ENCODE measurements at places on chromosomes 7 and 10. TPM values are rescaled to one million over a fixed set of nuclear protein-coding genes. Genes with fewer than 3 reads are reported as not detected.

ETV1 gene
- 6.6 TPM for total RNA-seq

DNA sequence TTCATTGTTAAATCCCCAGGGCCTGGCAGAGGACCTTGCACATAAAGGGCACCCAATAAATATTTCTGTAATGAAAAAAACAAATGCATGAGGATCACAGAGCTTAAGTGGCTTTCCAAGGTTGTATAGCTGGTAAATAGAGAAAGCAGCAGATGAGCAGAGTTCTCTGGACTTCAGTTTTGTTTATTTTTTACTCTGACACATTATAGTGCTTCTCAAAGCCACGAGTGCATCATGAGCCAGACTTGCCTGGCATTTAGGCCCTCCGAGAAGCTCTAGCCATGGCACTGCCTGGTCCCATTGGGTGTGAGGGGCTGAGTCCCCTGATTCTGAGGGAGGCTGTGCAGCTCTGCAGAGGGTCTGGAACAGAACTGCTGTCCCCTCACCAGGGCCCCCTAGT, 87.2 kb upstream of the ZNF32 start:
- peak; percentile 27 for DNase-seq
- H3K4me3 ChIP-seq = no peak overlapping the region
- no peaks in the 10 kb centered on the region for H3K27me3 ChIP-seq
- no peak overlapping the region for H3K27ac ChIP-seq
- no peaks in the 10 kb centered on the region for H3K36me3 ChIP-seq
- H3K4me1 ChIP-seq = no peaks in the 10 kb centered on the region

PTPRN2 gene
- 16.8 TPM for total RNA-seq

GRCh38 chr10:44378626-44379025, 6.3 kb downstream of the CXCL12 start:
- H3K4me1 ChIP-seq = peaks cover under 1% of the 10 kb centered on the region
- no peak overlapping the region for H3K27ac ChIP-seq
- DNase-seq = peak; percentile 35

SHH gene
- not detected for total RNA-seq

ZNF735 gene
- total RNA-seq = not detected

DNA sequence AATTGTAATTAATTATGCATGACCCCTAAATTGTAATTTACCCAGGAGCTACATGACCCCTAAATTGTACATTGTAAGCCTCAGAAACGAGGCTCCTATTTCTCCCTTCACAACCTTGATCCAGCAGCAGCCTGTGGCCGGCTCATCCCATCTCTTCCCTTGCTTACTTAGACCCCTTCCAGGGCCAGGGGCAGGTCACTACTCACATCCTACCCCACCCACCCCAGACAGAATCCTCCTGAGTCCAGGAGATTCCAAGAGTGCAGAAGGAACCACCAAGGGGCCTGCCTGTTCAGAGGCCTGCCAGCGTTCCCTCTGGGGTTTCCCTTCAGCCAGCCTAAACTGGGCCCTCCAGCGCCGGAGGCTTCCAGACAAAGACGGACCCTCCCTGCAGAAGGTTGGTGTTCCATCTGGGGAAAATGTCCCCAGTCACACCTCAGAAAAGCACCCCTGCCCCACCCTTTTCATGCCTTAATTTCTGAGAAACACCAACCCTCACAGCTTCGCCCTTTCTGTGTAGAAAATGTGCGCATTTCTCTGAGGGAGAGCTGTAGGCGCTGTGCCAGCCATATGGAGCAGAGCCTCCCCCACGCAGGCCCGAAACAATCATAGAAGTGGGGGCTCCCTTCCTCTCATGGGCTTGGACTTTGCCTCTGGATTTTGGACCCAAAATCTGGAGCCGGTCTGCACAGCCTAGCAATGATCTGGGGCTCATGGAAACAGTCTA, 19.2 kb downstream of the LEP start:
- no peak overlapping the region for H3K4me3 ChIP-seq
- no peaks in the 10 kb centered on the region for H3K27me3 ChIP-seq
- DNase-seq = no peak
- H3K27ac ChIP-seq = no peak overlapping the region
- no peaks in the 10 kb centered on the region for H3K36me3 ChIP-seq
